ENCODE measurements at places on chromosomes 2 and 18. TPM values are rescaled to one million over a fixed set of nuclear protein-coding genes. Genes with fewer than 3 reads are reported as not detected.

- H3K4me3 ChIP-seq, result no peak overlapping the region
- no peak overlapping the region for H3K27ac ChIP-seq
- no peaks in the 10 kb centered on the region for H3K27me3 ChIP-seq
- no peak for DNase-seq
- no peaks in the 10 kb centered on the region for H3K4me1 ChIP-seq
Observed at GRCh38 chr2:166960702-166961270, 72.5 kb downstream of the XIRP2 start.

DNA sequence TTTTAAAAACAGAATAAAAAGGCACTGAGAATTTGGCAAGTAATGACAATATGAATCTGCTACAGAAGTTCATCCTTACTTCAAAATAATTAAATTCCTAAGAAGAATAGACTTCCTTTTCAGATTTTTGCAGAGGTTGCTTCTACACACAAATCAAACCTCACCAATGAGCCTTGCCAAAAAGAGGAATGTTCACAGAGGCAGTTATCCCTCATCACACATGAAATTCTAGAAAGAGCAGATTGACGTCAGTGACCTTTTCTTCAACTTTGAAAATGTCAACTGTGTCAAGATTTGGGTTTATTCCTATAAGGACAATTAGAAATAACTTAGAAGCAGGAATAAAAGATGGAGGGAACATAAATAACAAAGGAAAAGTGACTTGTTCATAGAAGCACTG is 64.6 kb downstream of the MBD2 start:
- no peaks in the 10 kb centered on the region for H3K27me3 ChIP-seq
- no peak for DNase-seq
- H3K4me1 ChIP-seq, result peaks cover 25% of the 10 kb centered on the region
- H3K27ac ChIP-seq, result peak overlapping the region; percentile 53
- peaks cover 54% of the 10 kb centered on the region for H3K36me3 ChIP-seq

- H3K4me1 ChIP-seq, result peaks cover 32% of the 10 kb centered on the region
- no peaks in the 10 kb centered on the region for H3K27me3 ChIP-seq
- DNase-seq, result no peak
- H3K27ac ChIP-seq, result peak overlapping the region; percentile 71
- H3K36me3 ChIP-seq, result peaks cover 9% of the 10 kb centered on the region
- peak overlapping the region; percentile 94 for H3K4me3 ChIP-seq
Observed at GRCh38 chr2:127857265-127857808, 618 bp downstream of the POLR2D start.

- H3K27ac ChIP-seq, result no peak overlapping the region
- H3K4me3 ChIP-seq, result no peak overlapping the region
- peaks cover 28% of the 10 kb centered on the region for H3K4me1 ChIP-seq
- peaks cover 70% of the 10 kb centered on the region for H3K27me3 ChIP-seq
Observed at GRCh38 chr2:19355931-19356544, 2.4 kb downstream of the OSR1 start.

GRCh38 chr2:43340945-43341356 is 114.5 kb upstream of the ZFP36L2 start:
- no peak for DNase-seq
- H3K27me3 ChIP-seq, result no peaks in the 10 kb centered on the region
- H3K36me3 ChIP-seq, result no peaks in the 10 kb centered on the region

- peaks cover 23% of the 10 kb centered on the region for H3K27me3 ChIP-seq
- no peak overlapping the region for H3K4me3 ChIP-seq
- H3K4me1 ChIP-seq, result no peaks in the 10 kb centered on the region
- DNase-seq, result no peak
Observed at GRCh38 chr2:128562471-128563347, 244.0 kb upstream of the HS6ST1 start.

GRCh38 chr2:57450170-57450569 is 596.4 kb upstream of the VRK2 start:
- H3K36me3 ChIP-seq, result no peaks in the 10 kb centered on the region
- DNase-seq, result no peak
- H3K4me1 ChIP-seq, result no peaks in the 10 kb centered on the region
- H3K27me3 ChIP-seq, result no peaks in the 10 kb centered on the region
- no peak overlapping the region for H3K4me3 ChIP-seq
- H3K27ac ChIP-seq, result no peak overlapping the region

DNA sequence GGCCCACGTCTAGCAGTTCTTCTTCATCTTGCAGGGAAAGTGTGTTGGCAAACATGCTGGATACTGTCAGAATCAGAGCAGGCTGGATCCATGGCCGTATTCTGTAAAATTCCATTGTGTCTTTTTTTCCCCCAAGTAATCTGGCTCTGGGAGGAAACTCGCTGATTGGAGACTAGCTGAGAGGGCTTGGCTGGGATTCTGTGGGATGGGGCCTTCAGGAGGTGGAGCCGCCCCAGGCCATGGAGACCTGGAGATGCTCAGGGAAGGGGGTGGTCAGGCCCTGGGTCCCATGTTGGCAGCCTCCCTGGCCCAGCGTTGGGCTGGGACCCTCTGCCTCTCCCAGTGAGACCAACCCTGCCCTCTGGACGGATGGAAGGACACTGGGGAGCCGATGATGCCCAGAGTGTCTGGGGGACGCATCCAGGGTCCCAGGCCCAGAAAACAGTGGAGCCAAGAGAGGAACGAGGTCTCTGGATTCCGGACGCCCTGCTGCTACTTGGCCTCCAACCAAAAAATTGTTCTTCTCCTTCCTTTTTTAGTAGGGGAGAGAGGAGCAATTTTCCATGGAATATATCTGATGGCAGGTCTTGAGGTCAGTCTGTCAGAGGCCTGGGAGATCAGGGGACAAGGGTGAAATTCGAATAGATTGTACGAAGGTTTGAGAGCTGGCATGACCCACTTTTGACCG is 114.5 kb downstream of the AGAP1 start:
- H3K36me3 ChIP-seq, result no peaks in the 10 kb centered on the region
- H3K4me1 ChIP-seq, result no peaks in the 10 kb centered on the region
- H3K4me3 ChIP-seq, result no peak overlapping the region
- DNase-seq, result no peak
- H3K27ac ChIP-seq, result no peak overlapping the region

GRCh38 chr2:60148716-60149115 is 404.7 kb downstream of the BCL11A start:
- no peak overlapping the region for H3K27ac ChIP-seq
- H3K4me3 ChIP-seq, result no peak overlapping the region

DNA sequence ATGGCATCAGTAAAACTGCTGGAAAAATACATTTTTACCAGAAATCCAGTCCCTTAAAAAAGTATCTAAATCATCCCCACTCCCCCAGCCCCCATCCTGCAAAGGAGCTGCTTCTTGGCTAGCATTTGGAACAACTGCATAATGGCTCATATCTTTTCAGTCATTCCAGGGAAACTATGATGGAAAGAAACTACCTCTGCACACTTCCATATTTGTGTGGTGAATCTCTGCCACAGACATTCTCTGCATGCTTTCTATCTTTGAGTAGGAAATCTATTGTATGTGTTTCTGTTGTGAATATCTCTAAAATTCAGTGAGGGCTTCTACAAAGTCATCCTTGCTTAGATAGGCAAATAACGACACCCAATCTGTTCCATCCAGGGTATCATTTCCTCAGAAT is 632.3 kb downstream of the LRP1B start:
- no peak overlapping the region for H3K27ac ChIP-seq
- H3K4me3 ChIP-seq, result no peak overlapping the region
- H3K27me3 ChIP-seq, result no peaks in the 10 kb centered on the region
- DNase-seq, result no peak

GRCh38 chr2:29726976-29727375 is 194.4 kb downstream of the ALK start:
- no peak for DNase-seq
- peaks cover 39% of the 10 kb centered on the region for H3K27me3 ChIP-seq
- H3K36me3 ChIP-seq, result no peaks in the 10 kb centered on the region
- H3K4me3 ChIP-seq, result no peak overlapping the region
- H3K4me1 ChIP-seq, result no peaks in the 10 kb centered on the region
- no peak overlapping the region for H3K27ac ChIP-seq

DNA sequence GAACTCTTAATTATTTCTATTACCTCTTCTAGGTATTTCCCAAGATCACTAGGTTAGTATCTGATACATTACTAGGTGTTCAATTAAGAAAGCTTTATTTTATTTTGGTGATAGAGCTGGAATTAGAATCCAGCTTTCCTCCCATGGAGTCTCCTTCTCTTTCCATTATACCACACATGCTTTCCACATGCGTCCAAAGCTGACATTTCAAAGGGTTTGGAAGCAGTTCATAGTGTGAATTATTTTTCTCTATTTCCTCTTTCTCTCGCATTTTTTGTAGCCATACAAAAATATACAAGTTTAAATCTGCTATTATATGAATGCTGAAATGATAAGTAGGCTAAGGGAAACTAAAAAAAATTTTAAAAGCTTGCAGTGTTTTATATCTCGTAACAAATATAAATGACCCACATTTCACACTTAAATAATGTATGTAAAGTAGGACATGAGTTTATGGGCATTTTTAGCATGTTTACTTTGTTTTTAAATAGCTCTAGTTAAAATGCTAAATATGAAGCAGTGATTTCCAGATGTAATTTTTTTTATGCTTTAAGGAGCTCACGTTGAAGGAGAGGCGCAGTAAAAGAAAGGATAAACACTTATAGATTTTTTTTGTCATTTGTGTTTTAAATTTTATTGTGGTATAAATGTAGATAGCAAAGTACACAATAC is 20.1 kb downstream of the ZC3H6 start:
- H3K27ac ChIP-seq, result no peak overlapping the region
- H3K4me1 ChIP-seq, result peaks cover 4% of the 10 kb centered on the region
- H3K27me3 ChIP-seq, result no peaks in the 10 kb centered on the region
- H3K4me3 ChIP-seq, result no peak overlapping the region

- H3K36me3 ChIP-seq, result peaks cover 19% of the 10 kb centered on the region
- H3K4me3 ChIP-seq, result peak overlapping the region; percentile 84
- peak overlapping the region; percentile 38 for H3K27ac ChIP-seq
- peaks cover 29% of the 10 kb centered on the region for H3K4me1 ChIP-seq
- no peak for DNase-seq
Observed at GRCh38 chr2:110205660-110206455, 1.0 kb upstream of the NPHP1 start.

DNA sequence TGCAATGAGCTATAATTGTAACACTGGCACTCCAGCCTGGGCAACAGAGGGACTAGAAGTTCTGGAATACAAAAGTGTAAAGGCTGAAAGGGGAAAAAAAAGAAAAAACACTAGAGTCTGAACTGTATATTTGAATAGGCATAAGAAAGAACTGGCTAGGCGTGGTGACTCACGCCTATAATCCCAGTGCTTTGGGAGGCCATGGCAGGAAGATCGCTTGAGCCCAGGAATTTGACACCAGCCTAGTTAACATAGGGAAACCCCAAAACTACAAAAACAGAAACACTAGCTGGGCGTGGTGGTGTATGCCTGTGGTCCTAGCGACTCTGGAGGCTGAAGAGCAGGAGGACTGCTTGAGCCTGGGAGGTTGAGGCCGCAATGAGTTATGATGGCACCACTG is 70.6 kb downstream of the SAP130 start:
- H3K4me1 ChIP-seq, result no peaks in the 10 kb centered on the region
- peaks cover 10% of the 10 kb centered on the region for H3K36me3 ChIP-seq
- H3K27ac ChIP-seq, result no peak overlapping the region

DNA sequence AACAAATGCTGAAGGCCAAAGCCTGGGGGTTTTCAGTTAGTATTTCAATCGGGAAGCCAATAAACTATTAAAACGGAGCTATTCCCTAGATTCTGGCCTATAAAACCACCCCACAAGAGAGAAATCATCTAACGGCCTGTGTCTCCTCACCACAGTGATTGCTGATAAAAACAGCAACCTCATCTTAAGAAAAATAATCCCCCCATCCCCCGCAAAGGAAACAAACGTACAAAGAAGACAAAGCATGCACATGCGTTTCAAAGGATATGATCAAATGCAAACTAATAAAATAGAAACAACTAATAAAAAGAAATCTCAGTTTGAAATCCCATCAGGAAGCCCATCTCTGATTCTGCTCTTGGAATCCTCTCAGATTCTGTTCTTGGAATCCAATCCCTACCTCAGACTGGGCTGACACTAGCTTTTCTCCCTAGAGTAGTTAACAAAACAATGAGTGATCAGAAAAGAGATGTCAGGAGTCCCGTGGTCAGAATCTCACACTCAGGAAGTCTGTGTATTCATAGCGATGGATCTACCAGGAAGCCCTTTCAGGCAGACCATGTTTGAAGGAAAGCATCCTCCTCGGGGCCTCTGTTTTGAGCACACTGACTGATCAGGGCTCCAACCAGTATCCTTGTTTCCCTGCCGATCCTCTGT is 150.7 kb downstream of the THADA start:
- H3K4me3 ChIP-seq, result no peak overlapping the region
- peaks cover 3% of the 10 kb centered on the region for H3K4me1 ChIP-seq
- H3K36me3 ChIP-seq, result peaks cover 11% of the 10 kb centered on the region
- no peak overlapping the region for H3K27ac ChIP-seq
- no peak for DNase-seq

- DNase-seq, result no peak
- H3K4me1 ChIP-seq, result no peaks in the 10 kb centered on the region
- H3K36me3 ChIP-seq, result no peaks in the 10 kb centered on the region
- no peak overlapping the region for H3K27ac ChIP-seq
- H3K4me3 ChIP-seq, result no peak overlapping the region
Observed at GRCh38 chr18:57150828-57151227, 3.9 kb downstream of the BOD1L2 start.

DNA sequence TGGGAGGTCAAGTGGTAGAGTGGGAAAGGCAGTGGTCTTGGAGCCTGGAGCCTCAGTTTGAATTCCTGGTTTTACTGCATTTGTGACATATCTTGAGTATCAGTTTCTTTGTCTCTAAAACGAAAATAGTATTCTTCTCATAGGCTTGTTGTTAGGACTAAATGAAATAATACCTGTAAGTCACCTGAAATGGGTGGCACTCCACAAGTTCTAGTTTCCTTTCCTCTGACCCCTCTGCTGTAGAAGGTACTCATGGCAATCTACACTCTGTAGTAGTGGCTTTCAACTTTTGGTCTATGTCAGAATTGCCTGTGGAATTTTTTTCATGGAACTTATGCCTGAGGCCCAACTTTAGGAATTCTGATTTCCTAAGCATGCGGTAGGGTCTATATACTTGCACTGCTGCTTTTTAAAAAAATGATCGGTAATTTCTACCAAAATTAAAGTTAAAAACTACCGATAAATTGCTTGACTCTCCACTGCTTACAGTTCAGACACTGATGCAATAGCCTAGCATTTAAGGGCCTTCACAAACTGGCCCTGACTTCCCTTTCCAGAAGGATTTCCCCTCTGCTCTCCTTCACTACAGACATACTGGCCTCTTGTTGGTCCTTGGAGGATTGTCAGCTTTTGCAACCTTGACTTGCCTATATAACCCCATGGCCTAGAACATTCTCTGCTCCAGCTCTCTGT is 47.2 kb downstream of the PLEK start:
- H3K27ac ChIP-seq, result peak overlapping the region; percentile 80
- DNase-seq, result no peak
- peaks cover 12% of the 10 kb centered on the region for H3K36me3 ChIP-seq
- H3K4me1 ChIP-seq, result peaks cover 74% of the 10 kb centered on the region
- H3K4me3 ChIP-seq, result peak overlapping the region; percentile 74

GRCh38 chr2:174005801-174006419 is 40.7 kb upstream of the SP3 start:
- H3K4me3 ChIP-seq, result no peak overlapping the region
- no peak for DNase-seq
- H3K27ac ChIP-seq, result no peak overlapping the region
- no peaks in the 10 kb centered on the region for H3K36me3 ChIP-seq

GRCh38 chr2:75807992-75808391 is 97.3 kb upstream of the GCFC2 start:
- no peaks in the 10 kb centered on the region for H3K27me3 ChIP-seq
- no peak overlapping the region for H3K4me3 ChIP-seq
- no peak overlapping the region for H3K27ac ChIP-seq
- no peaks in the 10 kb centered on the region for H3K36me3 ChIP-seq

- H3K27me3 ChIP-seq, result peaks cover 37% of the 10 kb centered on the region
- H3K27ac ChIP-seq, result no peak overlapping the region
- no peak overlapping the region for H3K4me3 ChIP-seq
- no peak for DNase-seq
- H3K36me3 ChIP-seq, result no peaks in the 10 kb centered on the region
Observed at GRCh38 chr2:233700028-233700635, 7.4 kb downstream of the UGT1A6 start.

Gene AQP12A
- not detected for total RNA-seq

Gene C2orf78
- total RNA-seq, result not detected

Gene ACYP2
- total RNA-seq, result 7.5 TPM

Gene SKOR2
- not detected for total RNA-seq

Gene CPLX4
- total RNA-seq, result not detected

Measured in natural killer cell treated with Interleukin-12 subunit alpha and Interleukin-12 subunit beta and Interleukin-15 and Interleukin-18, amount 100 ng/mL, for 72 hours (primary cell).